ENCODE measurements at places on chromosomes 11 and 22. TPM values are rescaled to one million over a fixed set of nuclear protein-coding genes. Genes with fewer than 3 reads are reported as not detected.

Gene PLEKHA7
- total RNA-seq: 65.7 TPM

Gene MRGPRX2
- total RNA-seq: 0.28 TPM

Gene PRRG4
- total RNA-seq: 18.4 TPM

Gene SYVN1
- 69.8 TPM for total RNA-seq

Gene OR5D13
- not detected for total RNA-seq

Gene ROBO3
- 12.3 TPM for total RNA-seq

Gene MB
- total RNA-seq: not detected

Gene SCGB1D2
- total RNA-seq: 0.60 TPM

Gene TEX54
- total RNA-seq: not detected

Gene OR52N1
- not detected for total RNA-seq

Gene KCNJ5
- 6.5 TPM for total RNA-seq

Gene CASP5
- 0.91 TPM for total RNA-seq

Gene CDC42EP2
- total RNA-seq: 13.7 TPM

Gene ACR
- total RNA-seq: 1.6 TPM

Gene CBLIF
- total RNA-seq: not detected

Gene RDX
- total RNA-seq: 97.3 TPM

Gene DMC1
- 0.66 TPM for total RNA-seq
